ENCODE measurements at places on chromosomes 7 and 10.

GRCh38 chr7:42549866-42550485 is 313.0 kb upstream of the GLI3 start:
- no peak for DNase-seq

DNA sequence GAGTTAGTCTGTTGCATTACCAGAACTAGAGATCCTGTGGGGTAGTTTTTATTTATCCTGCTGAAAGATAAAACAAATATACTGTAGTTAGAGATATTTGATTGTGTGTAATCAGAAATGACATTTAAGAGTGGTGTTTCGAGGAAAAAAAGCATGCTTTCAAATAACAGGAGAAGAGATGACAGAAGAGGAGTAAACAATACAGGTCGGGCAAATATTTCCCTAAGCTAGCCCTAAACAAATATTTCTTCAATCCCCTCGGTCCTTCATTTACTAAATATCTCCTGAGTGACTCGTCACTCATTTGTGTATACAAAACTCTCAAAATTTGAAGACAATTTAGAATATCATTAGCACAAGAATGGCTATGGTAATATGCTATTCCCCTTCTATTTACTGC is 219.7 kb upstream of the FERD3L start:
- DNase-seq, result no peak

DNA sequence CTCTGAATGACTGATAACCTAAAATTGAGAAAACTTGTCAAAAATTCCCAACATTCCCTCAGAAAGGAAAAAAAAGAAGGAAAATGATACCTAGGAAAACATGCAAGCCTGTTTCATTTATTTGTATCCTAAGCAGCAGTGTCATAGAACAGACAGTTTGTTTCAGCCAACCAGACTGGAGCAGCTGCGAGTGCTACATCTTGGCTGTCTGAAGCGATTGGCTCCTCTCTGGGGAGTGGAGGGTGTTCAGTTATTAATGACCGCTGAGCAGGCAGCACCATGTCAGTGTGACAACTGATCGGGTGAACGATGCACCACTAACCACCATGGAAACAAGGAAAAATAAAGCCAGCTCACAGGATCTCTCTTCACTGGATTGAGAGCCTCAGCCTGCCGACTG is at the start of gene LRRN3:
Gene LRRN3 (plus strand): TSS at position 282 of the 400 bp plus-strand sequence. CDS start 31,646 bp downstream, outside the sequence.
- DNase-seq, result no peak

GRCh38 chr7:34357068-34357467 is 300.9 kb upstream of the NPSR1 start:
- DNase-seq, result no peak

DNA sequence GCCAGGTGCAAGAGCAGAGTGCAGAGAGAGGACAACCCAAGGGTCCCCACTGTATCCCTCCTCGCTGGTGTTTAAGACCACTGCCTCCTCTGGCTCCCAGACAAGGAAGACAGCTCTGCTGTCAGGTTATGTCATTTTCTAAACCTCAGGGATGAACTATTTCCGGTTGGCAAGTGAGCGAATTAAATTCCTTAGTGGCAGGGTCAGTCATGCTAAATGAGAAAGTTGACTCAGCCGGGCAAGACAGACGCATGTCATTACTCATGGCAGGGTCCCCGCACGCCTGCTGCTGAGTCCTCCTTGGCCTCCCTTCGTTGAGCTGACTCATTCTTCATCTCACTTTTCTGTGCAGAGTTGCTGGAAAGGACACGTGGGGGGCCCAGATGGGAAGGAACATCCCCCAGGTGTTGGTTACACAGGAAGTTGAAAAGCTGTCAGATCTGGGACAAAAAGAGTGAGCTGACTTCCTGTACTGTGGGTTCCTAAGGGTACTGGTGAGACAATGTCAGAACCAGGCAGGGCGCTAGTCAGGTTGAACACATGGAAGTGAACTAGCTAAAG is 47.1 kb upstream of the UCN3 start:
- DNase-seq, result peak; percentile 8

- DNase-seq, result no peak
These were observed 52.3 kb upstream of the MYL10 start for GRCh38 chr7:101681170-101682007.

GRCh38 chr7:69893906-69894305 is 295.6 kb downstream of the AUTS2 start:
- no peak for DNase-seq

- no peak for DNase-seq
These were observed 29.3 kb upstream of the PCBD1 start for GRCh38 chr10:70917635-70918034.

GRCh38 chr10:23452033-23452655 is 13.3 kb downstream of the OTUD1 start:
- DNase-seq, result no peak

- no peak for DNase-seq
These were observed 66.1 kb upstream of the JCAD start for GRCh38 chr10:30125496-30125895.

GRCh38 chr10:85741626-85742300 is 624.8 kb downstream of the GRID1 start:
- no peak for DNase-seq

DNA sequence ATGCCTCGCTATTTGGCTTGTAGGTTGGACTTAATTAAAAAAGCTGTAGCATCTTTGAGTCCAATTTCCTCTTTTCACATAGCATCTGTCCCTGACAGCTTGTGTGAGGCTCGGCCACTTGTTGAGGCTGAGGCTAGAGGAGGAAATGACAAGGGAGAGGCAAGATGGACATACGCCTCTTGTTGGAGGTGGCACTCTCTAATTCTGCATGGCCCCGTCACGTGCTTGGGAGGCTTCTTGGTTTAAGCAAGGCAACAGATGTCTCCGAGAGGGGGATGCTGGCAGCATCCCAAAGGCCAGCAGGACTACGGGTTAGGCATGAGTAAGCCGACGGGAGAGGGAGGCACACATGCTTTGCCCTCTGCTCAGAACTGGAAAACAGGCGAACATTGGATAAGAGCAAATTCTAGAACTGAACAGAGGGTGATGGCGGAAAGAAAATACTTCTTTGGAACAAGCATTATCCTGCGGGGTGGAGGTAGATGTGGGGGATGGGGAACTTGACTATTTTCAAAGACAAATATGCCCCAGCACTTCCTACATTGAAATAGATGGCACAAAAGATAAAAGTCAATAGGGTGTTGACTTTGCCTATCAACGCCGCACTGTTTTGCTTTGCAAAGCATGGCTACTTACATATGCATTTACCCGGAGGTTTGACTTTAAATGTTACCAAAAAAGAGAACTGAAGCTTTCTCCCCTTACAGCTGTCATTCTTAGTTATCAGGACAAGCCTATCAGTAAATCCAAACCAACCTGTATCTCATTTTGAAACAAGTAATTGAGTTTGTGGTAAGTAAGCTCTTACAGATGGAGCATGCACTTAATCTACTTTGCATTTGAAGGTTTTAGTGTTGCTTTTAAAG is 94.8 kb downstream of the CHN2 start:
- no peak for DNase-seq

DNA sequence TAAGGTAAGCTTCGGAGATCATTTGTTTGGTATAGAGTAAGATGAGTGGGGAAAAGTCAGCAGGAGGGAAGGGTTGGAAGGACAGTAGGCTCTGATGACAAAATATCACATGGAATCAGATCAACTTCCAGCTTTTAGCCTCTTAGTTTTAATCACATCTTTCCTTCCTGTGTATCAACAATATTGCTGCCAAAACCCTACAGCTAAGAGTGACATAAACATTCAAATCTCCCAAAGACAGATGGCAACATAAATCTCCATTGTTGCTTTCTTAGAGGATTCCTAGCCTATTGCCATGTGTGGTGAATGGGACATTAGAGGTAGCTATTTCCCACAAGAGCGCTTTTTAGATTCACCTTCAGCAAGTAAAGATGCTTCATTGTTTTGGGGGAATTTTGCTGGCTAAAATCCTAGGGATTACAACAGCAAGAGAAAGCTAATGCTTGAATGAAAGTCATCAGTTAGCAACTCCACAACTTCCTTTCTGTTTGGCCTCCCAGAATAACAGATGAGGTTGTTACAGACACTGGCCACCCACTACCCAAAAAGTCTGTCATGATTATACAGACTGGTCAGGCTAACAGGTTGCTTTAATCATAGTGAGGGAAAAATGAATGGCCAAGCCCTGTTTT is 35.2 kb upstream of the FZD1 start:
- no peak for DNase-seq

GRCh38 chr7:27106901-27107240 is 4.4 kb upstream of the HOXA2 start:
- DNase-seq, result no peak

- DNase-seq, result no peak
These were observed 162.6 kb downstream of the SDK1 start for GRCh38 chr7:3463696-3464095.

DNA sequence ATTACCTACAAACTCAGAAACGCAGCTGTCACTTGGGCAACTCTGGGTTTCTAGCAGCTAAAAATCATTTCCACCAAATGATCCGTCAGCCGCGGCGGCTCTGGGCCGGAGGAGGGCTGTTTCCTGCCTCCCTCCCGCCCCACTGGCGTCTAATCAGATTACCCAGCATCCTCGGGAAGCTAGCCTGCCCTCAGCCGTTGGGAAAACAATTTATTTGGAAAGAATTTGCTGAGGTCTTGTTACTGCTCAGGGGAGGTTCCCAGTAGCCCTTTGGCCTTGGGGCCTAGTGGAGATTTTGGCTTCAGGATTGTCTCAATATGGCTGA is 65.0 kb upstream of the ADGRA1 start:
- no peak for DNase-seq

DNA sequence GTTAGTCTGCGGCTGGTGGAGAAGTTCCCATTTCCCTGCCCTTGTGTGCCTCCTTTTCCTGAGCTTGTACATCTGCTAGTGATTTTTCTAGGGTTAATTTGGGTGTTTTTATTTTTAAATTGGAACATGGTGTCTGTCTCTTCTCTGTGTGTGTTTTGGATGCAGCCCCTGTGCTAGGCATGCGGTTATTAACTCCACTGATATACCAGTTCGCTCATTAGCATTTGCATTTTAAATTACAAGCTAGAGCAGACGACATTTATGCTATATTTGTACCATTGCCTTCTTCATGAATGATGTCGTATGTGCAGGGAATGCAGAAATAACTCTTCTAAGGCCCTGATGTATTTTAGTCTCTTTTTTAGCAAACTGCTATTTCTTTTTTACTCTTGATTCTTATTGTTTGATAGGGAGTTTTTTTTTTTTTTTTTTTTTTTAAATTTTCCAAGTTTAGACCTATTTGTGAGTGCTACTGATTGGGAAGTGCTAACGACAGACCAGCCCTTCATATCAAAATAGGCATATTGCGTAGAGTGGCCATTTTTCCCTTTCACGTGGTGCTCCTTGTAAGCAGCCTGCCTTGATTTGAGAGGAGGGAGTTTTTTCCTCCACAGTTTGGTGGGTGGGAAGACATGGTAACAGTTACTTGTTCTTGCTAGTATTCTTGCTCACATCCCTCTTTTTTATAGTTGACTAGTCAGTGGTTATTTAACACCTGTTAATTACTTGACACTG is 89.6 kb downstream of the LRRC4 start:
- DNase-seq, result no peak

GRCh38 chr7:136251826-136252225 is 274.7 kb upstream of the MTPN start:
- no peak for DNase-seq

Data from GF-D8 (cell line).